ENCODE measurements at places on chromosomes 13 and 19.

DNA sequence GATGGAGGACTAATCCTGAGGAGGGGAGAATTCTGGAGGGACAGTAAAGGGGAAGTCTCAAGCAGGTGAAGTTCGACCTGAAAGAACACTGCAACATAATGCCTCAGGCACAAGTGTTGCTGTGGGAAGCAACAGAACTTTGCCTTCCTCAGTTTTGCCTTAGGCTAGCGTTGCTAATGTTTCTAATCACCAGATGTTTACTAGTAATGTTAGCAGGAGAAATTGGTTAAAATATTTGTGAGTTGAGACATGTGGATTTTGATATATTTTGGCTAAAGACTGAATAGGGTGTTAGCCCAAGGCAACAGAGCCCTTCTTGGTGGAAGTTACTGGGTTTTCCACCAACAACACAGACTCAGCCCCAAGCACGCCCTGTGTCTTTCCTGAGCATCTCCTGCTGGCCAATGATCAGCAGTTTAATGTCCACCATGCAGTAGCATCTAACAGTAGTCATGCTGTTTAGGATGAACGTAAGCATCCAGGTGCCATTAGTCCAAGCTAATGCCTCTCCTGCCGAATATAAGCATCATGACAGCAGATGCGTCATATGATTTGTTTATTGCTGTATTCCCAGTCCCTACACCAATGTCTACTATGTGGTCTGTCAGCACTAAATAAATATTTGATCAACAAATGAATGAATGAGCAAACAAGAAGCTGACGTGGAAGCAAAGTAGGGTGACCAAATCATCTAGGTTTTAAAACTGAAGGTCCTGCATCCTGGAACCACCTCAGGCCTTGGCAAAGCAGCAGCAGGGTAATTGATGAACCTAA lies 511.9 kb upstream of the HTR2A start:
- no peak for DNase-seq

DNA sequence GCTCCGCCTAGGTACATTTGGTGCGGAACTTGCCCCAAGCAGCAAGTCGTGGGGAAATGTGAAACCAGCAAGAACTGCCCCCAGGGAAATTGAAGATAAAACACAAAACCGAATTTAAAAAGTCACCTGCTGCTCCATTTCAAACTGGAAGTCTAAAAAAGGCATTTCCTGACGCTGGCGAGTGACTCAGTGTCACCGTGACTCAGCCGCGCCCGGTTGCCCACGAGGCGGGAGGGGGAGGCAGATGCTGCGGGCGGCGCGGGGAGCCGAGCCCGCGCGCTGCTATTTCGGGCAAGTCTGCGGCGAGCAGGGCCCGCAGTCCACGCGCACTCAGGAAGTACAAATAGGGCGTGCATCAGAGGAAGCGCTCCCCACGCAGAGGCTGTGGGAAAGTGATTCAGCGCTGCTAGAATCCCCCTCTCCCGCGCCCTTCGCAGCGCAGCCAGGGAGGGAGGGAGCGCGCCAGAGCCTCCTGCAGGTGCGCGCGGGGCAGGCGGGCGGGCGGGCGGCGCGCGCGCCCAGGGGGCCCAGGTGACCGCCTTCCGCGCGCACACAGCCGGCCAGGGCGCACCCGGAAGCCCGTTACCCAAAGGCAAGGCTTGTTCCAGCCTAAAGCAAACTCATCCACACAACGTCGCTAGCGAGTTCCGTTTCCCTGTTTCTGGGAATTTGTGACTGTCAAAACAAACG lies 168.8 kb downstream of the COL4A1 start:
- DNase-seq, result peak; percentile 68

- no peak for DNase-seq
Observed at GRCh38 chr13:59750860-59751259, 412.9 kb downstream of the DIAPH3 start.

DNA sequence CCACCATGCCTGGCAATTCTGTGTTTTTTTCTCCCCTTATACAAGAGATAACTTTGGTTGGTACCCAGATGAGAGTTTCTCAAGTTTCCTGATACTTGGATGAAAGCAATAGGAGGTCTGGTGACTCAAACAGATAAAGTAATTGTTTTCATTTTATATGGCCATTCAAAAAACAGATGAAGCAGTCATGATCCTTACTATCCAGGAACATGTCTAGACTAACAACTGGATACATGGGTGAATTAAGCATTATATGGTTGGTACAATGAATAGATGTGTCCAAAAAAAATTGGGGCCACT lies 8.5 kb downstream of the ZNF430 start:
- no peak for DNase-seq

- peak; percentile 80 for DNase-seq
Observed at GRCh38 chr13:74134221-74134776, at the start of gene KLF12. KLF12 (minus strand) TSS chr13:74134404.

DNA sequence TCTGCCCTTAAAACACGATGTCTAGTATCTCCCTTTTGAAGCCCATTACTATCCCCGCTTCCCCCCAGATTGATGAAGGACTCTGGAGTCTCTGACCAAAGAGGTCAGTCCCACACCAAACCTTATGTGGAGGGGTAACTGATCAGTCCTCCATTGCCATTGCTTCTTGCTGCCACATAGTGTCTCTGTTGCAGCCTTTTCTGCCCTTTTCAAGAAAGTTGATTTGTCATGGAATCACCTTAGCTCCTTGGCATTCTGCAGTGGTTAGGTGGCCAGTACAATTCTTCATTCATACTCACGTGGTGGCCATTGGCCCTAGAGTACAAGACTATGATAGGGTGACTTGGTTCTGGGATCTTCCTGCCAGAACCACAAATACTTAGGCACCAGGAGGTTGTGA lies 8.4 kb upstream of the HTR2A start:
- no peak for DNase-seq

- no peak for DNase-seq
Observed at GRCh38 chr19:7617735-7618134, 11.6 kb downstream of the XAB2 start.

- no peak for DNase-seq
Observed at GRCh38 chr13:50990065-50990817, 80.7 kb downstream of the RNASEH2B start.

GRCh38 chr13:107574517-107575210 lies 640.7 kb downstream of the LIG4 start:
- DNase-seq, result no peak

- DNase-seq, result no peak
Observed at GRCh38 chr19:47109541-47110375, 3.8 kb downstream of the ZC3H4 start.

- DNase-seq, result no peak
Observed at GRCh38 chr13:94800423-94800822, 88.1 kb upstream of the SOX21 start.

GRCh38 chr13:100075700-100076587 lies 12.9 kb upstream of the PCCA start:
- DNase-seq, result no peak

- DNase-seq, result no peak
Observed at GRCh38 chr19:7763696-7764095, 653 bp downstream of the CLEC4M start.

DNA sequence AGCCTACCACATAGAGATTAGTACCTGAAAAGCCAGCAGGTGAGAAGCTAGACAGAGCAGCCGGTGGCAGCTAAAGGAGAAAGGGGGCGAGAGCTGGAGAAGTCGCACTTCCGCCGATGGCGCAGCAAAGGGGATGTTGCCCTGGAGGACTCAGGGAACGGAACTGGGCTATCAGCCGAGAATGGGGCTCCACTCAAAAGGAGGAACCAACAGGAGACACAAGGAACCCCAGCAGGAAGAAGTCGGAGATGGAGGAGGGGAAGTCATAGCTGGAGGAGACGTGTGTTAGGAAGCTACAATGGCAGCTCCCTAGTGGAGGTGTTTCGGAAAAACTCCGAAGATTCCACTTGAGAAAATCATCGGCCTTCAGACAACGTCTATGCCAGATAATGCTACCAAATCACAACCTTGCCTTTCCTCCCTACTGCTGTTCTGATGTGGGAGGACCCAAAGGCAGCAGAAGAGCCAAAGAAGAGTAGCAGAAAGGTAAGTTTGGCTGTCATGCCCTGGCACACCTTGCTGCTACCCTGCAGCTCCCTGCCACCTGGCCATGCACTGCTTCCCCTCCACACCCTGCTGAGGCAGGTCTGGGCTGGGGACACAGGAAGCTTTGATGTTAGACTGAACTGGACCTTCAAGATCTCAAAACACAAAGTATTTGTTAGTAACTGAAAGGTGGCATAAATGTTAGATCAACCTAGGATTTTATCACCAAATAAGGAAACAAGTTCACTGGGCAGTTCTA lies 127.9 kb downstream of the DLEU7 start:
- DNase-seq, result no peak

GRCh38 chr19:55563261-55563690 lies 17.4 kb downstream of the ZNF579 start:
- no peak for DNase-seq

- DNase-seq, result peak; percentile 92
Observed at GRCh38 chr13:61415058-61415721, 459 bp downstream of the PCDH20 start.

DNA sequence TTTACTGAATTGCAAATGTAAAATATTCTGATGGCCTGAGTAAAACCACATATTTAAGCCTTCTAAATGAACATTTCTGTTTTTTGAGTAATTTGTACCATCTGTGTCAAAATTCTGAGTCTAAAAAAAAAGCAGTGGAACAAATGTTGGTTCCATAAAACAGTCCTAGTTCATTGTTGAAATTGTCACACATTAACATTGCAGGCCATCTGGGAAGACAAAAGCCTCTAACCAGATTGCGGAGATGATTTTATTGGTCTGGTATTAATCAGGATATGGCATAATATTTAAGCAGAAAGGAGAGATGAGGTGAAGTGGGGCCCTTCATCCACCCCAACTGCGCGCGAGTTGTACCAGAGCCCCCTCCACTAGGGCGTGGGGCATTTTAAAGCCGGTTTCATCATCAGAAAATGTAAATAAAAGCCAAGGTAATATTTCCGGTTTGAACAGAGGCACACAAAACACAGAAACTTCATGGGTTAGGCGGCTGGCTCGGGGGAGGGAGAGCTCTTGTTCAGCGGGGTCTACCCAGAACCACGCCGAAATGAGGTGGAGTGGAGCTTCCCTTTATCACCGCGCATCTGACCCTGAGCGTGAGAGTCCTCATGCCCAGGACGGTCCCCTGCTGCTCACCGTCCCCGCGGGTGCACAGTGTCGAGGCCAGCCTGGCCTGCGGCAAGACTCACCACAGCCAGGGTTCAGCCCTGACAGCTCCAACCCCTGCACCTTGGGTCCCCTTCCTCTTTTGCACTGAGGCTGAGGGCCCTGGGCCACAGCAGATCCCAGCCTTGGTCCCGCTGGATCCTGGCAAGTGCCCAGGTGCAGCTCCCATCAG lies 169.2 kb downstream of the URI1 start:
- DNase-seq, result no peak

DNA sequence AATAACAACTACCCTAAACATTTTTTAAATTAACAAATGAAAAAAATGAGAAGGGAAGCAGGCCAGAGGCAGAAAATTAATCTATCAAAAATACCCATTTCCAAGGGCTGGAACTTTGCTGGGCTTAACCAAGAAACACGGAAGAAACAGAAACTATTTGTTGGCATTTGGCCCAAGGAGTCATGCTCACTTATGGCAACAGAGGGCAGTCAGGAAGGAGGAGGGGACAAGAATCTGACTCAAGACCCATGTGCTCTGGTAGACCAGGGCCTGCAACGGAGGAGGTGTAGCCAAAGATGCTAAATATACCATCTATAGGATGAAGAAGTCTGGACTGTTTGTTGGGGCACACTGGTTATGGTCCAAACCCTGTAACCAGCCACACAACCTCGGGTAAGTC lies 496.7 kb downstream of the COG6 start:
- no peak for DNase-seq

- no peak for DNase-seq
Observed at GRCh38 chr19:55368701-55369563, 1.3 kb downstream of the IL11 start.

- DNase-seq, result no peak
Observed at GRCh38 chr19:11091703-11092153, 2.5 kb downstream of the LDLR start.

DNA sequence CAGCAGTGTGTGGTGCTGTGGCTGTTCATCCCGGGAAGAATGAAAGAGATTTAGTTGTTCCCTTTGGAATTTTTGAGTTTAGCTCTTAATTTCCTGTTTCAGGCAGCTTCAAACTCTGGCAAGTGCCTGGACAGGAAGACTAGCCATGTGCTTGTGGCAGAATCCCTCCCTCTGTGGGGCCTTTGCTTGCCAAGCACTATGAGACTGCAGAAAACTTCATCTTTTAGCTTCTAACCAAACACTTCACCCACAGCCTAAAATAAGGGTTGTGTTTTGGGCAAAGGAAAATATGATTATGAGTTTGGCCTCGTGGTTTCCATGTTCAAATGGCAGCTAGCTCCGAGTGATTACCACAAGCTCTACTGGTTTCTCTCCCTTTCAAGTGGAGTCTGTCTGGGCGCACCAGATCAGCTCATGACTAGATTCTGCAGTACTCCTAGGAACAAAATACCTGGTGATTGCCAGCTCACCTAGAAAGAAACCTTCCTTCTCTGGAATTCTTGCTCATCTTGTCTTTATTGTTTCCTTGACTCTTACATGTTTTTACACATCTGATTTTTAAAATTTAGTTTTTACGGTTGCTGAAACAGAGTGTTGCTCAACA lies 707.5 kb downstream of the SLITRK6 start:
- DNase-seq, result no peak

- no peak for DNase-seq
Observed at GRCh38 chr19:12137221-12137940, 2.8 kb downstream of the ZNF20 start.

DNA sequence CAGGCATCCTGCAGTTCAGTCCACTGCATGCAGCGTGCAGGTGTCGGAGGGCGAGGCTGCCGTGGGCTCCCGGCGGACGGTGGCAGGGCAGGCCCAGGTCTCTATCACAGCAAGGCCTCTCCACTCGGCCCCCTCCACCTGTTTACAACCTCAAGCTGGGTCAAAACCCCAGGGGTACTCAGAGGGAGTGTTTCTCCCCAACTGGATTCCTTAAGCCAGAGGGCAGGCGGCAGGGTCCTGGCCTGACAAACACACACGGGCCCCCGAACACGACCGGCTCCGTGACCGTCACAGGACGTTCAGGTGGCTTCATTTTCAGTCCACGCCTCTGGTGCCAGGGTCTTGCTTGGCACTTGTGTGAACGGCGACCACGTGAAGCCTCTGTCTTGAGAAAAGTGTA lies 23.5 kb downstream of the RASA3 start:
- DNase-seq, result no peak

DNA sequence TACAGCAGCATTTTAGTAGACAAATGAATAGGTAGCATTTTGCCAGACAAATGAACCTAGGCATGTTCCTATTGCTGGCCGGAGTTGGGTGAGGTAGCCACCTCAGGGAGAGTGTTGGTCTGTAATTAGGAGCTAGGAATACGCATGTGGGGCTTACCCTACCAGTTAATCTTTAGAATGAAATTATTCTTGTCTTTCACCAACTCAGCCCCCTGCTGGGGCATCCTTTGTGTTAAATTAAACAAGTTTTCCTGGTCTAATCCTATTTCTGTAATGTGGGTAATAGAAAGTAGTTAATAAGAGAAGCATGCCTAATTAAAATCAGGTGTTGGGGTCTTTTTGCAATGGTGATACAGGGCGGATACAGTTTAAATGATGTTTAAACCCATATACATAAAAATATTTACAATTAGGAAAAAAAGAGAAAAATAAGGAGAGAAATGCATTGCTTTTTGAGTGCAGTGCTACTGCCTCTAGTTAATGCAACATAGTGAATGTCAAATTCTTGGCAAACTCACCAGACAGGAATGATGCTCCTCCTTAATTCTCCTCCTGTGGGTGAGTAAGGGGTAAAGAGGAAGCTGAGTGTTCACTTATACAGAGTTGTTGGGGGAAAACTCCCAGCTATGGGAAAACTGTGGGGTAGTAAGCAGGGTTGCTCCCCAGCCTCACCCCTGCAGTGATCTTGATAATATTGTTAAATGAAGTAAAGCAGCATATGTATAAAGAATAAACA lies 276.4 kb upstream of the EDNRB start:
- no peak for DNase-seq

GRCh38 chr19:58352760-58353671 lies at the start of gene A1BG:
A1BG (minus strand) TSS chr19:58353492; CDS start chr19:58353437, 55 bp downstream.
- DNase-seq, result no peak

Data from NCI-H1105 (cell line).